Stimulated activated CD8-positive, alpha-beta memory T cell treated with anti-CD3 and anti-CD28 coated beads, Interleukin-4, amount 100 ng/mL, for 1 hour (primary cell): ENCODE measurements at places on chromosomes 3 and 15.

DNA sequence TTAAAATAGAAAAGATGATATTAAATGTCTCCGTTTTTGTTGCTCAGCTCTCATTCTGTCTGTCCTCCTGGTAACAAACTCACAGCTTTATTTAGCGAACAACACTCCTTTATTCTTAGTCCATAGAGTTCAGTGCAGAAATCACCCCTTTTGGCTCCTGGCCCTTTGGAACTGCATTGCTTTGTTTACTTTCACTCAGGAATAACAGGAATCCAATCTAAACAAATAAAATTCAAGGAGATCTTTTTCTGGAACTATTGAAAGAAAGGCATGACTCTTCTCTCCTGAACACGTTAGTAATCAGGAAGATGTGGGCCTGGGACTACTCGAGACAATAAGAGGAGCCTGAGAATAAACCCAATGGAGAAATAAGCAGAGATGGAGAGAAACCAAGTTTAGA is 409.2 kb downstream of the DIPK2A start:
- DNase-seq, result no peak

DNA sequence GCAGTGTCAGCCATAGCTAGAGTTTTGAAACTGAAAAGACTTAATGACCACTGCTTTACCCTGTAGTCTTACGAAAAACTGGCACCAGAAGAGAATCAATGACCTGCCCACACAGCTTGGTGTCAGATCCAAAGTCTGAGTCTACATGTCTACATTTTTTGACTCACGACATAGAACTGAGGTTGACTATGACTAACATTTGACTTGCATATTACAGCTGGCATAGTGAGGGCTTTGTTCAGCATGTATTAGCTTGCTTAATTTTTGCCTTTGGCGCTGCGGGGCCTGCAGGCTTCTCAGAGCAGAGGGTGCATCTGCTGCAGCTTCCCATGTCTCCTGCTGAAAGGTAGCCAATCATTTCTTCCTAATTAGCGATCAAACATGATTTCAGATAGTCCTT is 167.0 kb downstream of the EBLN2 start:
- DNase-seq, result no peak

GRCh38 chr3:55118451-55118850 is 190.6 kb upstream of the LRTM1 start:
- DNase-seq, result no peak

GRCh38 chr3:17014709-17015108 is 130.0 kb downstream of the PLCL2 start:
- no peak for DNase-seq
